Cardiac muscle cell (in vitro differentiated cells and primary cell): ENCODE measurements at places on chromosomes 3 and 15.

- DNase-seq: no peak
Observed at GRCh38 chr3:139988472-139989156, 53.6 kb downstream of the CLSTN2 start.

- DNase-seq: no peak
Observed at GRCh38 chr3:89171687-89172545, 64.5 kb downstream of the EPHA3 start.

- peak; percentile 92 for DNase-seq
Observed at GRCh38 chr15:65384895-65385869, 7.4 kb upstream of the IGDCC3 start.

DNA sequence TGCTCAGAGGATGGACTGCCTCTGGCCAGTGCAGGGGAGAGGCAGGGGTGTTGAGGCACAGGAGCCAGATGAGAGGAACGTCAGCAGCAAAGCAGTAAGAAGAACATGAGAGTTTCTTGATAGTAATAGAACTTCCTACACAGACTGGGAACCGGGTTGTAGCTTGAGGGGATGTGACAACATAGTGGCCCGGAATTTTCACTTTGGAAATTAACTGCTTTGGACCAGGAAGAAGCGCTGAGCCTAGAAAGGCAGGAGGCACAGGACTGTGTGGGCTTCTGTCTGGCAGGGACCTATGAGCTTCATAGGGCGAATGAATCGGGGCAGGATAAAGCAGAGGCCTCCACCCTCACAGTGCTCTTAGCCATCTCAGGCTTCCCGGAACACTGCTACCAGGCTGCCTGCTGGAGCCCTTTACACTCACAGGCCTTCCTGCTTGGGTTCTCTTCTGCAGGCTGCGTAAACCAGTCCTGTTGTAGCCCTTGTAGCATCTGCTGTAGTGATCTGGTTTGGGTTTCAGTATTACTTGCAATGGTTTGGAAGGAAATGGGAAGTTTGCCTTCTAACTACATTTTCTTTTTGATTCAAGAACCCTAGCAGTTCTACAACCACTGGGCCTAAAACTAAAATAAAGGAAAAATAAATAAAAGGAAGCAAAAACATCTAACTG lies 3.3 kb upstream of the ADPGK start:
- no peak for DNase-seq

GRCh38 chr15:87602371-87602770 lies 654.2 kb downstream of the NTRK3 start:
- DNase-seq: no peak

DNA sequence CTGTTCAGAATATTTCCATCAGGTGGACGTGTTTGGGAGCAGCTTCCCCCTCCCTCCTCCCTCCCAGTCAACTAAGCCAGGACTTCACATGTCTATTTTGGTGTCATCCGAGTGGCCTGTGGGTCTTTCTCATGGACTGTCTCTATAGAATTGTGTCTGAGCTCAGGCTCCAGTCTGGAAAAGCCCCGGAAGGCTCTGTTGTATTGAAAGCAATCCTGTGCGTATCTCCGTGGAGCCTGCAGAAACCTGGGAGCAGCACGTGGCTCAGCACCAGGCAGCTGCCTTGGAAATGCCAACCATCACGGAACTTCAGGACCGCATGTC lies 25.2 kb downstream of the COLQ start:
- peak; percentile 36 for DNase-seq

DNA sequence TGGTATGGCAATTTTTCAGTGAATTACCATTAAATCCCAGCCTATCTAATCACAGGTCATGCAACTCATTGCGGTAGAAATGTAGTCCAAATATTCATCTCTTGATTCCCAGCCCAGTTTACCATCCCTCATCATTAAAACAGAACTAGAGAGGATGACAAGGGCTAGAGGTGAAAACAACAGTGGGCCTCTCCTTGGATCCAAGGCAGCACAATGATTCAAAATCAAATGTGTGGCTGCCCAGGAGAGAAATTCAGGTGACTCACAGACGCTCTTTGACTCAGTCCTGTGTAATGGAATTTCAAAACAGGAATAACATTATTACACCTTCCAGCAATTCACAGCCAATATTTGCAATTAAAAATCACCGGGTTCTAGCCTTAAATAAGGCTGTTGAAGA lies 246.5 kb downstream of the TBL1XR1 start:
- DNase-seq: no peak

- DNase-seq: no peak
Observed at GRCh38 chr3:11982341-11982941, 21.7 kb upstream of the SYN2 start.

DNA sequence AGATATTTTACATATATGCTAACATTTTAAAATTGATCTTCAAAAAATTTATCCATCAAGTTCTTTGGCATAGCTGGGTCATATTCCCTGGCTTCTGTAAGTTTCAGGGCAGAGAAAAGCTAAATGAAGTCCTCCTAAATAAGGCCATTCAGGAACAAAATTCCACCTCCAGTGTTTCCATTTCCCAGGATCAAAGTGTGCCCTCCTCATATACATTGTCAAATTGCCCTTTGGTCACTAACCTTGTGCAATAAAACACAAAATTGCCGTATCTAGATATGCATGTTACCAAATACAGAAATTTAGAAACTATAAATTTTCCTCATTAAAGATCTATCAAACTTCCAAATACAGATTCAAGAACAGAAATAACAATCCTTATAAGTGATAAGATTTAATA lies 10.6 kb downstream of the CEP152 start:
- no peak for DNase-seq

DNA sequence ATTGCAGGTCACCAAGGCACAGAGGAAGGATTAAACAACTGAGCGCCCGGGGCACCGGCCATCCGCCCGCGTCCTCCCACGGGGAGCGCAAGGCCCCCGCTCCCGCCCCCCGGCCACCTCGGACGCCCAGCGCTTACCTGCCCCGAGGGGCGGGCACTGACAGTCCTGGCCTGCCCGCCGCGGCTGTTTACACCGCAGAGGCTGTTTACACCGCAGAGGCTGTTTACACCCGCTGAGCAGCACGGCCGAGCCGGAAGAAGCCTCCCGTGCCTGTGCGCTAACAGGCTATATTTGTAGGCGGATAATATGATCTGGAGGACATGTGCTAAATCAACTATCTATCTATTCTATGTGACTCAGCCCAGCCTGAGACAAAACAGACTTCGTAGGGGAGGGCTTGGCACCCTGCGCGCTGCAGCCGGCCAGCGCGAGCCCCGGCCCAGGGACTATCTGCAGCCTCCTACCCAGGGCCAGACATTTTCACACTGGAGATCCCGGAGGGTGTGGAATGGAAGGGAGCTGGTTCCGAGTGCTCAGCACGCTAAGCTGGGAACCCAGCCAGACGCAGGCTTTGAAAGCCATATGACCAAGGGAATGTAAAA lies at the start of gene LRRC2:
Gene LRRC2, minus strand, starts transcription at position 263 of the 602 bp plus-strand sequence. CDS start 14,711 bp downstream, outside the sequence.
- peak; percentile 52 for DNase-seq

GRCh38 chr3:31996195-31996594 lies 14.6 kb downstream of the ZNF860 start:
- no peak for DNase-seq

GRCh38 chr15:28023422-28023821 lies 75.7 kb downstream of the OCA2 start:
- no peak for DNase-seq

GRCh38 chr3:45350680-45351079 lies 37.7 kb upstream of the LARS2 start:
- DNase-seq: no peak

DNA sequence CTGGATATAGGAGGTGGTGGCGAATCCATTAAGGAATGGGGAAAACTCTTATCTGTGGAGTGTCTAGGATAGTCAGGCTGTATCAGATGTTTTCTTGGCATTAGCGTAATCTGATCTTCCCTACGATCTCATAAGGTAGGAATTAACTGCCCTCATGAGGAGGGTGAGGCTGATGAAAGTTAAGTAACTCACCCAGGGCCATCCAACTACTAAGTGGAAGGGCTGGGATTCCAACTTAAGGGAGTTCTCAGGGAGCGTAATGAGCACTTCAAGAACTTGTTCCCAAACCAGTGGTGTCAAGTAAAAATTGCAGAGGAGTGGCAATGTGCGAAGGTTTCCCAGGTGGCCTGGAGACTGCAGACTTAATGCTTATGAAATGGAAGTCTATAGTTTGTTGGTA lies 55.9 kb upstream of the OSBPL11 start:
- DNase-seq: no peak

GRCh38 chr15:40510201-40510600 lies 39.4 kb downstream of the CHST14 start:
- no peak for DNase-seq

- peak; percentile 93 for DNase-seq
Observed at GRCh38 chr15:73078722-73079121, 26.5 kb downstream of the NEO1 start.

DNA sequence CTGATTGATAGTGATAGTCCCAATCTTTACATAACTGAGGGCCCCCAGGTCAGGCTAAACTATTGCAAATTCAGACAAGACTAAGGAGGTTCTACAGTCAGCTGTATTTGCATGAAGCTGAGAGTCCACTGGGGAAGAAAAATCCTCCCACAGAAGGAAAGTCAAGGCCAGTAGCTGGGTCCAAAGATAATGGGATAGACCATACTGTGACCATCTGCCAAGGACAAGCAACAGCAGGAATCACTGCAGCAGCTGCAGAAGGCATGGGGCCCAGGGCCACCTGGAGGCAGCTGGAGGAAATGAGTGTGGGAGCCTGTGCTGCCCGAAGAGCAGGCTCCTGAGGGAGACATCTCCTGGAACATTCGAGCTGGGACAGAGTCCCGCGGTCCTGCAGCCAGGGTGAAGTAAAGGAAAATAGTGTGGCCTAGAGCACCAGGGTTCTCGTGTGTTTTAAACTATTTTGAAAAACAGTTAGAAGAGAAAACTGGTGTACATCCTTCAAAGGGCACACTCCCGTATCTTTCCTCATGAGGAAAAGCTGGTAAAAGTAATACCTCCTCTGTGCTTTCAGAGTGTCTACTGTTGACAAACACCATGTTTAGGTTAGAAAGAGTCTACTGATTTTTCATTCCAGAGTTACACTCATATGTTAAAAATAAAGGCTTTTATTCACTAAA lies 13.2 kb upstream of the TMEM212 start:
- DNase-seq: peak; percentile 90

DNA sequence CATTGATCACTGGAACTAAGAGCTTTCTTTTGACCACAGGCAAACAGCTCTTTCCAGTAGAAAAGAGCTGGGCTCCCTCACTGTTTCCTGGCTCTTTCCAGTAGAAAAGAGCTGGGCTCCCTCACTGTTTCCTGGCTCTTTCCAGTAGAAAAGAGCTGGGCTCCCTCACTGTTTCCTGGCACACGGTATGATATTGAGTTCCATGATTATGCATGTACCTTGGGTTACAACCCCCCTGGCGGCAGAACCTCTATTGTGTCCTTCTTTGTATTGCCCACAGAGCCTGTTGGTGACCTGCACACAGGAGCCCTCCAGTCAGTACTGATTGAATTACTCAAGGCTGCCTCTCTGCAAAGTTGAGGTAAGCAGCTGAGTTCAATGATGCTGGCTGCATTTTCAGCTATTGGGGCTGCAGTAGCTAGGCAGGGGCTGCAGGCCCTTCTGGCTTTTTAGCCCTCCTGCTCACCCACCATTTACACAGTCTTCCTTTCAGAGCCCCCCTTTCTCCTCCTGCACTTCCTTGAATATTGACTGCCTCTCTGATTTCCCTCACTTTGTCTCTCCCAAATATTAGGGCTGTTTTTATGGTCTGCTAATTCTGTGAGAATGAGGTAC lies 10.2 kb downstream of the ACKR2 start:
- DNase-seq: no peak

DNA sequence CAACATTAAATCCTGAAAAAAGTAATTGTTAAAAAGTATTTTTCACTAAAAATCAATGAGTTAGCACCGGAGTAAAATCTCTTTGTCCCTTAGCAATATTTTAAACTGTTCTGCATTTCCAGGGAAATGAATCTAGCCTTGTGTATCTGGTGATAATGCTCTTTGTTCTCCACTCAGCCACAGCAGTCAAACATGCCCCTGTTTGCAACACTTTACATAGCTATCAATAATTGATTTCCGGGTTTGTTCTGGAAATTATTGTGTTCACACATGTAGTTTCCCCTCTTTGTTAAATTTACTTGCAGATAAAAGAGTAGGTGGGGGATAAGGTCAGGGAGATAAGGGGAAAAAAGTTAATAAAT lies 3.6 kb upstream of the A4GNT start:
- DNase-seq: no peak

DNA sequence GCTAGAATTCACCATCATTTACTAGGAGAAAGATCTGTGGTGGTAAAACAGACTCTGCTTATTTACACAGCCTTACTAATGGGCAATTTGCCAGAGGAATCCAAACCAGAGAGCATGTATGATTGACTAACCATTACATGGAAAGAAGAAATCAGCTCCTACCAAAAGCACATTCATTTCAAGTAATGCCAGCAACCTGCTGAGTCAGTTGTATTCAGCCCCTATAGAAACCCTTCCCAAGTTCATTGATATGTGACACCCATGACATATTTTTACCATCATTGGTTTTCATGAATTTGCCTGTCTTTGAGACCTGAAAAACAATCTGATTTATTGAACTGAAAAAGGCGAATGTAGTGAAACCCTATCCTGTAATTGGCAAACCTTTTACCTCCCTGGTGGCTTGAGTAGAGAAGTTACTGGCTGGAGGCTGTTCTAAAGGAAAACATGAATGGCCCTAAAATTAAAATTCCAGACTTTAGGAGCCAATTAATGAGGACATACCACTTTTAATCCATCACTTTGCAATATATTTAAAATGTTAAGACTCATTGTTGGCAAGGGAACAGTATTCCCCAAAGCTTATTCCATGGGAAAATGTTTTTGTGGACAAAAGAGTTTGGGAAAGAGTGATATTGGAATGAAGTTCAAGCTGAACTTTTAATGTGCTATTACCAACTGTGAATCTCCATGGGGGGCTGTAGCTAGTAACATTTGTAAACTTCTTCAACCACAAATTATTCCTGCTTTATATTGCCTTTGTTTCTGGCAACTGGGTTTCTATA lies 542.9 kb downstream of the FHIT start:
- DNase-seq: no peak
